ENCODE measurements at places on chromosomes 4 and X.

- DNase-seq, result no peak
These were observed 492.3 kb downstream of the MAGEE1 start for GRCh38 chrX:76919761-76920160.

DNA sequence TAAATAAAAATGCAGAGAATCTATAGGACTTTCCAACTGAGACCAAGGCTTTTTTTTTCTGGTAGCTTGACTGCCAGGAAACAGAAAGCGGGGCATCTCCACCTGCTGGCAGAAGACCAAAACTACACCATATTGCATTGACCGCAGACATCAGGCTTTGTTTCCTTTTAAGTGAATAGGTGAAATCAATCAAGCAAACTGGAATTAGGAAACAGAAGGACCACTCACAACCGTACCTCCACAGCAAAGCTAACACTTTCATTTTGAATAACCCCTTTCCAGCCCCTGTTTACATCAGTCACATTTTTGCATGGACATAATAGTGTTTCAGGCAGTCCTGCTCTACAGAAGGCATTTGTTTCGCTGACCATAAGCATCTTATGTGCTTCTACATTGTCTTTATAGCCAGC is 218.2 kb downstream of the IDS start:
- DNase-seq, result peak; percentile 41

- DNase-seq, result no peak
These were observed 3.8 kb upstream of the SERPINA7 start for GRCh38 chrX:106042296-106042695.

- DNase-seq, result no peak
These were observed 56.4 kb downstream of the SLC2A9 start for GRCh38 chr4:9964879-9965278.

GRCh38 chrX:22314211-22314610 is 41.5 kb downstream of the CBLL2 start:
- no peak for DNase-seq

GRCh38 chrX:95332530-95332929 is 1352.1 kb upstream of the DIAPH2 start:
- DNase-seq, result no peak

- DNase-seq, result no peak
These were observed 8.0 kb downstream of the OFD1 start for GRCh38 chrX:13742397-13743176.

- no peak for DNase-seq
These were observed 52.9 kb downstream of the MAP7D2 start for GRCh38 chrX:20063716-20064351.

- DNase-seq, result no peak
These were observed 26.9 kb downstream of the ZNF41 start for GRCh38 chrX:47456080-47456479.

GRCh38 chrX:8306291-8306925 is 135.3 kb upstream of the VCX2 start:
- no peak for DNase-seq

- DNase-seq, result no peak
These were observed 242.7 kb downstream of the MID1IP1 start for GRCh38 chrX:39043838-39044550.

GRCh38 chr4:70925899-70926635 is 23.9 kb downstream of the MOB1B start:
- no peak for DNase-seq

GRCh38 chr4:55636656-55636999 is 530 bp upstream of the NMU start:
- DNase-seq, result no peak

DNA sequence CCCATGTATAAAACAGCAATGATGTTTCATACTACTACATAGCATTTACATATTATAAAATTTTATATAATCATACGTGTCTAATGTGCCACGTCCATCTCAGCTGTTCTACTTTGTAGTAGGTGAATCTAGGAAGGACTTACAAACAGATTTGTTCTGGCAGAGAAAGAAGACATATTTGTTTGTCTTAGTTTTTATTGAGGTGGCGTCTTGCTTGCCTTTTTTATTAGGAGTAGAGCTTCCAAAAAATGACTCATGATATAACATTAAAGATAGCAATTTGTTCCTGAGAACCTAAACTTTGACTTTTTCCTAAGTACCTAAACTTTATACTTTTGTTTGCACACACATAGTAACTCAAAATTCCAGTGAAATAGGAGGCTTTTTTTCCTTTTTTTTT is 64.6 kb downstream of the CLDN22 start:
- DNase-seq, result no peak

GRCh38 chr4:145315811-145316225 is 135.4 kb upstream of the OTUD4 start:
- DNase-seq, result peak; percentile 94

DNA sequence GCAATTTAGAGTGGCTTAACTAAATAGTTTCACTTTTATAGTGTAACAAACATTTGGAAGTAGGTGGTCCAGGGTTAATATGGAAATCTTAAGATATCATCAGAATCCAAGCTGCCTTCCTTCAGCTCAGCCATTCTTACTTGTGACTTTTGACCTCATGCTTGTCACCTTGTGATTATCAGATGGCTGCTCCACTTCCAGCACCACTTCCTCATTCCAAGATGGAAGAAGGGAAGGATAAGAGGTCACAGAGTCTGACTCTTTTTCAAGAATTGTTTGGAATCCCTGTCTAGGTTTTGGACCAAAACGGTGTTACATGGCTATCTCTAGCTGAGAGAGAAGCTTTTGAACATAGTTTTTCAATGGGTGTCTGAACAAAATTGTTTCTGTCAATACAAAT is 39.9 kb downstream of the MTTP start:
- no peak for DNase-seq

GRCh38 chr4:12445711-12446235 is 1017.1 kb upstream of the HS3ST1 start:
- no peak for DNase-seq

- DNase-seq, result peak; percentile 26
These were observed 154.3 kb upstream of the EDNRA start for GRCh38 chr4:147326591-147326990.

- DNase-seq, result no peak
These were observed 110.9 kb downstream of the FBXW7 start for GRCh38 chr4:152424977-152425376.

DNA sequence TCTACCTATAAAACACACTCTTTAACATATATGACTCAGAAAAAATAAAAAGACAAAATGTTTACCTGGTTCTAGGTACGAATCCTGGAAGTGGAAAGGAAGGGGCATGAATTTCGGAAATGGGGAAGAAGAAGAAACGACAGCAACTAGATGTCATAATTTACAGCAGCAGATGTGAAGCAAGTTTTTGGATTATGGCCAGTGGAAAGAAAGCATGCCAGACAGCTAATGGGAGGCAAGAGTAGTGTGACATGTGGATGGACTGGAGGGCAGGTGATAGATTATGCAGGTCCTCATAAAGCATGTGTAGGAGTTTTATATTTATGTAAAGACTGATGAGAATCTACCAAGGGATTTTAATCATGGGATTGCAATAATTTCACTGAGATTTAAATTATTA is 279.0 kb upstream of the TACR3 start:
- DNase-seq, result no peak

- peak; percentile 10 for DNase-seq
These were observed 262.0 kb downstream of the PPP1R2C start for GRCh38 chrX:42515939-42516338.

GRCh38 chr4:78610546-78611214 is 59.1 kb downstream of the ANXA3 start:
- peak; percentile 70 for DNase-seq

GRCh38 chrX:2185341-2186082 is 315.3 kb downstream of the DHRSX start:
- no peak for DNase-seq

DNA sequence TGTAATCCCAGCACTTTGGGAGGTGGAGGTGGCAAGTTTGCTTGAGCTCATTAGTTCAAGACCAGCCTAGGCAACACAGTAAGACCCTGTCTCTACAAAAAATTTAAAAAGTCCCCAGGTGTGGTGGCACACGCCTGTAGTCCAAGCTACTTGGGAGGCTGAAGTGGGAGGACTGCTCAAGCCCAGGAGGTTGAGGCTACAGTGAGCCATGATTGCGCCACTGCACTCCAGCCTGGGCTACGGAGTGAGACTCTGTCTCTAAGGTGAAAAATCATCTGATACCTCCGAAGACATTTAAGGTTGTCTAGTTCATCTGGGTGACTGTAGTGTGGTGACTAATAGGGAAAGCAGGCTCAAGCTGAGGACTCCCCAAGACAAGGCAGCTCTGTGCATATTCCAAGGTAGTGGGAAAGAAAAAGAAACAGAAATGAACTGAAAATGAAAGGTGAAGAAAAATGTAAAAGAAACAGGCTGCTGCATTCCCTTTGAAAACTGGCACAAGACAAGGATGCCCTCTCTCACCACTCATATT is 23.3 kb downstream of the FRYL start:
- DNase-seq, result no peak

GRCh38 chrX:39437670-39438441 is 636.6 kb downstream of the MID1IP1 start:
- DNase-seq, result no peak

DNA sequence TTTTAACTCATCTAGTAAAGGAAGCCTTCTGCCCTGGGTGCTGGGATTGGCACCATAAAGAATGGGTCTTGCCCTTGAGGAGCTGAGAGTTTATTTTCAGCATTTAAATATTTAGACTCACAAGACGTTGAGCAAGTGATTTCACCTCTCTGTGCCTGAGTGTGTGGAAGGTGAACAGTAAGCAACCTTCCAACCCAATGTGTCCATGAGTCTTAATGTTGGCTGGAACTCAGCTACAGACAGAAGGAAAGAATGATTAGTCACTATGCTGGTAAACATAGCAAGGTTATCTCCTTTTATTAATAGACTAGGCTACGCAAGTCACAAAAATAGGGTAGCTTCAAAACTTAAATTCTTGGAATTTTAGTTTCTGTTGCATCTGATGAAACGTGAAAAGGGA is 277.4 kb upstream of the GATB start:
- no peak for DNase-seq

- DNase-seq, result no peak
These were observed 32.6 kb downstream of the CCDC158 start for GRCh38 chr4:76388160-76388908.

- no peak for DNase-seq
These were observed 1614.0 kb upstream of the PCDH10 start for GRCh38 chr4:131534944-131535645.

GRCh38 chr4:25258980-25259578 is 25.2 kb downstream of the PI4K2B start:
- DNase-seq, result peak; percentile 44

GRCh38 chr4:41022116-41022515 is 192.2 kb downstream of the APBB2 start:
- DNase-seq, result peak; percentile 90

DNA sequence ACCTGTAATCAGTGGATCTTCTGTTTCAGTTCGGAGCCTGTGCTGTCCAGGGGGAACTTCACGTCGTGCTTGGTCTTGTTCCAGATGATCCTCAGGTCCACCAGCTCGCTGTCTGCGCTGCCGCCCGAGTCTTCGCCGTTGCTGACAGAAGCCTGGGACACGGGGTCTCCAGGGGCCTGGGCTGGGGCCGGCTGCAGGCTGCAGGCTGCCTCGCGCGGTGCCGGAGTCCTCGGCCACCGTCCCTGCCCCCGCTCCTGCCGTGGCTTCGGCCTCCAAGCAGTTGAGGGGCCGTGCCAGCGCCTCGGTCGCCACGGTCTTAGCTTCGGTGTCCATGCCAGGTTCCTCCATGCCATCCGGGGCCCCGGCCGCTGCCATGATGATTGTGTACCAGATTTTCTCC is 37.3 kb upstream of the CCNI start:
- DNase-seq, result no peak

GRCh38 chrX:39164212-39164611 is 363.0 kb downstream of the MID1IP1 start:
- no peak for DNase-seq

DNA sequence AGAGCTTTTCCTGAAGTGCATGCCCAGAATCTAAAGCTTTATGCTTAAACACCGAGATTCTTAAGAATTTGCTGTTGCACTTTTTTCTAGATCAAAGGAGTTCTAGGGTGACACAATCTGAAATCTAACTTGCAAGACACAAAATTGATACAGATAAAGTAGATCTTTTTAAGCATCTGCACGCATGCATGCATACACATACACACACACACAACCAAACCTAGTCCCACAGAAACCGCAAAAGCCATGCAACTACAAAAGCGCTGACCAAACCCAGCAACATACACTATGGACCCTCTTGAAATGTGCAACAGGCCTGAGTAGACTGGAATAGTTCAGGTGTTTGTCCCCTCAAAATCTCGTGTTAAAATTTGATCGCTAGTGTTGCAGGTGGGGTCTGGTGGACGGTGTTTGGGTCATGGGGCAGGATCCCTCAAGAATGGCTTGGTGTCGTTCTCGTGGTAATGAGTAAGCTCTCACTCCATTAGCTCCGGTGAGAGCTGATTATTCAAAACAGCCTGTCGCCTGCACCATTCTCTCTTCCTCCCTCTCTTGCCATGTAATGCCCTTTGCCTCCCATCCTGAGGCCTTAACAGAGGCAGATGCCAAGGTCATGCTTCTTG is 52.7 kb downstream of the IRF2 start:
- DNase-seq, result no peak

DNA sequence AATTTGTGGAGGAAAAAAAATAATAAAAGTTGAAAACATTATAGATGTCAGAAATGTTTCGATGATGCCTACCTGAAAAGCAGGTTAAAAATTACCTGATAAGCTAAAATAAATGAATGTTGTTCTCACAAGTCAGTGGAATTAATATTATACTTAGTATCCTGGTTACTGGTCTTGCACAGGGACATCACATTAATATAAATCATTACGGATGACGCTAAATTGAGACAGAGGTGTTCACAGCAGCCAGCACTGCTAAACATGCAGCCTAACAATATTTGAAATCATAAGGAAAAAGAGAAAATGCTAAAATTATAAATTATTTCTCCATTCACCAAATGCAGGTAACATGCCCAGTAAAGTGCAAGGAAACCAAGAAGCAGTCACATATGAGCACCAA is 1130.0 kb downstream of the STPG2 start:
- no peak for DNase-seq

GRCh38 chr4:40000711-40001110 is 23.0 kb upstream of the PDS5A start:
- DNase-seq, result no peak

- no peak for DNase-seq
These were observed 107.3 kb downstream of the CPEB2 start for GRCh38 chr4:15109600-15109999.

- DNase-seq, result no peak
These were observed 171.1 kb downstream of the PALLD start for GRCh38 chr4:168667921-168668320.
